ENCODE measurements at places on chromosomes 7 and 10.

DNA sequence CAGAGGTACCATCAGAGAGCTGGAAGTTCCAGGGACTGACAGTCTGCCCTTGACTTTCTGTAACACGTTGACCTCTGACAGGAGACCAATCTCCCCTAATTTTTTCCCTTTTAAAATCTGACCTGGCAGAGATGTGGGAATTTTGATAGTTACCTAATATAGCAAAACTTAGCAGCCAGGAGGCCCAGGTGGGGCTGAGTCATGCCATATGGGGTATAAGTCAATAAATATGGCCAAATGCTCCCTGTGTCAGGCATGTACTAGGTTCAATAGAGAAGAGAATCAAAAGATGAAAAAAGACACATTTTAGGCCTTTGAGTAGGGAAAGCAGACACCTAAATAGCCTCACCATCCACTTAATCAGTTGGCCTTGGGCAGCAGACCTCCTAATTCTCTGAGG lies 6.1 kb upstream of the GRK5 start:
- DNase-seq, result no peak

DNA sequence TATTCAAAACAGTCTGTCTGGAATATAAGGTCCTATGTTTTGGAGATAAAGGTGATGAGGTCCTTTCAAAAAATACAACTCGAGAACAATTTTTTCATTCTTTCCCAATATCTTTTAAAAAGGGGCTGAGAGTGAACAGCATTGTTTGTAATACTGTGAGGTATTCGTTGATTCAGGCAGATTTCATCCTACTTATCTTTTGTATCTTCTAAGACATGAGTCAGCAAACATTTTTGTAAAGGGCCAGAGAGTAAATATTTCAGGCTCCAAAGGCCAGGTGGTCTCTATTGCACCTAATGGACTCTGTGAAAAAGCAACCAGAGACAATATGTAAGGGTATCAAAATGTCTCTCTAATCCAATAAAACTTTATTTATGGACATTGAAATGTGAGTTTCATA lies 8.1 kb upstream of the ANK3 start:
- DNase-seq, result no peak

GRCh38 chr7:87213811-87214210 lies 5.7 kb downstream of the TMEM243 start:
- DNase-seq, result no peak

DNA sequence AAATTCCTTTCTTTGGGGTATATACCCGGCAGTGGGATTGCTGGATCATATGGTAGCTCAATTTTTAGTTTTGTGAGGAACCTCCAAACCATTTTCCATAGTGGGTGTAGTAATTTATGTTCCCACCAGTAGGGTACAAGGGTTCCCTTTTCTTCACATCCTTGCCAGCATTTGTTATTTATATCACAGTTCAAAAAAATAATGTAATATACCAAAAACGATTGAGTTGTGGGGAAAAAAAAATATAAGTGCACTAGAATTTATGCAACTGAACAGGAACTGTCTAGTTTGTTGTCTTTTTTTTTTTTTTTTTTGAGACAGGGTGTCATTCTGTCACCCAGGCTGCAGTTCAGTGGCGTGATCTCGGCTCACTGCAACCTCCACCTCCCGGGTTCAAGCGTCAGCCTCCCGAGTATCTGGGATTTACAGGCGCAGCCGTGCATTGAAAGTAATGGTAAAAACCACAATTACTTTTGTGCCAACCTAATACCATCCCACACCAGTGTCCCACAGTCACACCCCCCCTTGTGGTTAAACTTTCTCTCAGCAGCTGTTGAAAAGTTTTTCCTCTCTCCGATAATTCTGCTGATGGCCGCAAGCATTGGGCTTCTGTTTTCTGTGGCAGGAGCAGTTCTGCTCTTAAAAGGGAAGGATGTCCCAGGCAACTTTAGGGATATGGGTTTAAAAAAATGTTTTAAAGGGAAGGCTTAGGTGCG lies 6.8 kb upstream of the LAT2 start:
- DNase-seq, result no peak

GRCh38 chr7:140391634-140392033 lies 6.7 kb downstream of the SLC37A3 start:
- DNase-seq, result no peak

- no peak for DNase-seq
Observed at GRCh38 chr7:111259991-111260390, 169.1 kb downstream of the LRRN3 start.
